ENCODE measurements at places on chromosomes 3 and 15.

DNA sequence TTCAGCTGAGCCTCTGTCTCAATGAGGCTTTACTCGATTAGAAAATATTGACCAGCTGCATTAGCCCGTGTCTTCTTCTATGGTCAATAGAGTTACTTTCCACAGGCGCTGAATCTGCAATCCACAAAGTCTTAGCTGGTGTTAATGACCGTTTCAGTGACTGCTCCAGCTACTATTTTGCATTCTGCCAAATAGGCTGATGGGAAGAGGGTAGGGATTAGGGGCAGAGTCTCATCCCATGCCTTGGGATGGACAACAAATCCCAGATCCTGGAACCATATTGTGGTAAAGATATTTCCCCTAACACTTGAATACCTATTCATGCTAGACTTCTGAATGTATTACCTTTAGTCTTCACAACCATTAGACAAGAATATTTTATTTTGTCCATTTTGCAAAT lies 29.5 kb upstream of the MAGI1 start:
- no peak for DNase-seq

DNA sequence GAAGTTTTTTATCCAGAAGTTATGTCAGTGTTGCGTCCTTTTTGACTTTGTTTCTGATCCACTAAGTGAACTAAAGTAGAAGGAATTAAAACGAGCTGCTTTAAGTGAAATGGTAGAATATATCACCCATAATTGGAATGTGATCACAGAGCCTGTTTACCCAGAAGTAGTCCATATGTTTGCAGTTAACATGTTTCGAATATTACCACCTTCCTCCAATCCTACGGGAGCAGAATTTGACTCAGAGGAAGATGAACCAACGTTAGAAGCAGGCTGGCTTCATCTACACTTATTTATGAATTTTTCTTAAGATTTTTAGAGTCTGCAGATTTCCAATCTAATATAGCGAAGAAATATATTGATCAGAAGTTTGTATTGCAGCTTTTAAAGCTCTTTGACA lies 57.6 kb downstream of the DNAH1 start:
- no peak for DNase-seq

DNA sequence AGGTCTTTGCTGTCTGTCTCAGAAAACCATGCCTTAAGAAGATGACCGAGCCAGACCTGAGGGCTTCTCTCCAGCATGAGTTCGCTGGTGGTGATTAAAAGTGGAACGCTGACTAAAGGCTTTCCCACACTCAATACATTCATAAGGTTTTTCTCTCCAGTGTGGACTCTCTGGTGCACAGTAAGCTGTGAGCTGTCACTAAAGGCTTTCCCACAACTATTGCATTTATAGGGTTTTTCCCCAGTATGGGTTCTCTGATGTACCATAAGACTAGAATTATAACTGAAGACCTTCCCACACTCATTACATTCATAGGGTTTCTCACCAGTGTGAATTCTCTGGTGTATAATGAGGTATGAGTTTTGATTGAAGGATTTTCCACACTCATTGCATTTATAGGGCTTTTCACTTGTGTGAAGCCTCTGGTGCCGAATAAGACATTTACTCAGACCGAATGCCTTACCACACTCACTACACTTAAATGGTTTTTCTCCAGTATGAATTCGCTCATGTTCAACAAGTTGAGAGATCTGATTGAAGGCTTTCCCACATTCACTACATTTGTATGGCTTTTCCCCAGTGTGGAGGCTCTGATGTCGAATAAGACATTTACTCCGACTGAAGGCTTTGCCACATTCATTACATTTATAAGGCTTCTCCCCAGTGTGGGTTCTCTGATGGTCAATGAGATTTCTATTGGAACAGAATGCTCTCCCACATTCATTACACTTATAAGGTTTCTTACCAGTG lies 21.9 kb upstream of the ZNF445 start:
- no peak for DNase-seq

DNA sequence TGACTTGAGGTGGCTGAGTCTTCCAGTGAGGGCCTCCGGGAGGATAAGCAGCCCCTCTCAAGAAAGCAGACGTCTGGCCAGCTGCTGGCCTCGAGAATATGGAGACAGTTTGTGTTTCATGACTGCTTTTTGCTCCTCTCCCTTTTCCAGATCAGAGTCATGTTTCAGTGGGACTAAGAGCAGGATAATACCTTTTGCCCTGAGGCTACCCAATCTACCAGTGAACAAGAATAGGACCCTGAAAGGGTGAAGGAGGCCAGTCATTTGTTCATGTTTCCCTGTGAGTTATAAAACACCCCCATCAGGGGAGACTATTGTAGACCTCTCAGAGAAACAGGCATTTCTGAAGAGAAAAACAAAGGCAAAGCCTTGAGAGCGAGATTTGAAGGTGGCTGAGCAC lies 137.4 kb downstream of the RYR3 start:
- DNase-seq = no peak

GRCh38 chr3:117488983-117489382 lies 779.4 kb downstream of the TUSC7 start:
- DNase-seq = no peak

DNA sequence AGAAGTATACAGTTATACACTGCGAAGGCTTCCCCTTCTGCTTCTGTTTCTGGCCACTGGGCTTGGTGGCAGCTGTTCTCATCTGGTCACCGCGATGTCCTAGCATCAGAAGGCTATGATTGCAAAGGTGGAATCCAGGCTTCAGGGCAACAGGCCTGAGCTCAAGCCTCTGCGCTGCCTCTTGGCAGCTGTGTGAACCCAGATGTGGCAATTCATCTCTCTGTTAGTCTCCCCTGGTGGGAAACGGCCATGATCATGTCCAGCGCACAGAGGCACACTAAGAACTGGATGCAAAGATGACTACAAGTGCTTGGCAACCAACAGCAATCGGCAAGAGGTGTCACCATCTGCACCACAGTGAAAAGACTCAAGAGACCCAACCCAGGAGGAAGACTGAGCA lies 78.9 kb downstream of the PCSK6 start:
- no peak for DNase-seq

- no peak for DNase-seq
Observed at GRCh38 chr15:68091743-68092142, 37.6 kb downstream of the PIAS1 start.

DNA sequence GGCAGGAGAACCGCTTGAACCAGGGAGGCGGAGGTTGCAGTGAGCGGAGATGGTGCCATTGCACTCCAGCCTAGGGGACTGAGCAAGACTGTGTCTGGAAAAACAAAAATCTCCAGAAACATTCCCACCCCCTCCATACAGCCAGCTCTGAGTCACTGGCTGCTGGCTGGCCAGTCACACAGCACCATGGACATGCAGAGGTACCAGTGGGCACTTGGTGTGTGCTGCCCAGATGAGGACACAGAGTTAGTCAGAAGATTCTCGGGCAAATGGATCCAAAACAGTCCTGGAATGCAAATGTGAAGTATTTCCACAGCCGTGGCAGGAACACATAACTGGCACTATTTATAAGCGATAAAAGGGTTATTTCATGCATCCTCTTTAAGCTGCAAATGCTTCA lies 44.6 kb downstream of the BDH1 start:
- no peak for DNase-seq

DNA sequence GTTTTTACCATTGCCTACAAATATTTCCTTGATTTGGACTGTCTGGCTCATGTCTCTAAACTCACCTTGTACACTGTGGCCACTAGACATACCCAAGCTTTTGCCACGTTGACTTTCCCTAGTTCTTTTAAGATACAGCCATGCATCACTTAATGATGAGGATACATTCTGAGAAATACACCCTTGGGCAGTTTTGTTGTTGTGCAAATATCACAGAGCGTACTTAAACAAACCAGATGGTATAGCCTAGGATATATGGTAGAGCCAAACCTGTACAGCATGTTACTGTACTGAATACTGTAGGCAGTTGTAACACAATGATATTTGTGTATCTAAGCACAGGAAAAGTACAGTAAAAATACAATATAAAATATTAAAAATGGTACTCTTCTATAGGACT lies 5.5 kb downstream of the ARHGEF26 start:
- DNase-seq = no peak

GRCh38 chr3:16234281-16234680 lies 30.5 kb downstream of the DPH3 start:
- no peak for DNase-seq

- no peak for DNase-seq
Observed at GRCh38 chr3:117248153-117248552, 538.6 kb downstream of the TUSC7 start.

- no peak for DNase-seq
Observed at GRCh38 chr3:178392511-178392926, 143.7 kb upstream of the KCNMB2 start.

DNA sequence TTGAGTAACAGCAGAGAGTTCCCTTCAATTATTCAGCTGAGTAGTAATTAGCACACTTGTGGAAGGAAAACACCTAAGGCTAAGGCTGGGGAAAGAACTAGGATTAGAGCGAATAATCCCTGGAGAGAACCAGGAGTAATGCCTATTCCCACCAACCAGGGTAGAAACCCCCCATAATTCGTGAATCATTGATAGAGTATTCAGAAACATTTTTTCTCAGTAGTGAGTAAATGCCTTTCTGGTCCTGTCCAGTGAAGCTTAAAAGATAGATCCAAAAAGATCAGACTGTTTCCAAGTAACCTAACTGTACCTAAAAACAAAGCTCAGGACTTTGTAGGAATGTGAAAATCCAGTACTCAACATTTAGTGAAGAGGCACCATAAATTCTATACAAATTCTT lies 71.2 kb downstream of the DGKG start:
- DNase-seq = no peak

DNA sequence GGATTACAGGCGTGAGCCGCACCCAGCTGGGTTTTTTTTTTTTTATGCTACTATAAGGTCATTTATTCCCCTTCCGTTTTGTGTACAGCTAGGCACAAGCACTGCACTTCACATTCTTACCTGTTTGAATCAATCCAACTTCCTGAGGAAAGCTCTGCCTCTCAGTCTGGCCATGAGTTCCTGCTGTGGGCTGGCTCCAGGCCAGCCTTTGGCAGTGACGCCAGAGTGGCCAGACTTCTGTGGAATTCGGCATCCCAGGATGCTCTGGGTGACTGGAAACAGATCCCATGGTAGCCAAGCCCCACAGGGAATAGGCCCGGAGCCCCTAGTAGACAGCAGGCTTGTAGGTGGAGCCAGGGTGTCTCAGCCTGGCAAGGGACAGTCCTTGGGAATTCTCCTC lies 21.5 kb upstream of the TIMP4 start:
- DNase-seq = no peak

DNA sequence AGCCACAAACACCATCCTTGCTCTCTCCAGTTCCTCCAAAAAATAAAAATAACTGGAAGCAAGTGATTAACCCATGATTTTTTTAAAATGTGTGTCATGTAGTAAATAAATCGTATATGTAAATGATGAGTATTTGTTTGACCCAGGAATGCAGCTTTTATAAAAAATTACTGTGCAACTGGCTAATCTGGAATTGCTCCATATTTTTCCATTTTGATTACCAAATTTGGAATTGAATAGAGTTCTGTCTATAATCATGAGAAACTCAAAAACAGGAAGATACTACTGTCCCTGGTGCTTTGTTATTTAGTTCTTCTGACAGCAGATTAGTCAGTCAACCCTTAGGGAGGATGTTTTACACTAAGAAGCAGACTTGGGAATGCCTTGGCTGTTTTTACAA lies 116.2 kb downstream of the CCNL1 start:
- DNase-seq = no peak

GRCh38 chr3:49004352-49005302 lies 2.6 kb upstream of the WDR6 start:
- no peak for DNase-seq

DNA sequence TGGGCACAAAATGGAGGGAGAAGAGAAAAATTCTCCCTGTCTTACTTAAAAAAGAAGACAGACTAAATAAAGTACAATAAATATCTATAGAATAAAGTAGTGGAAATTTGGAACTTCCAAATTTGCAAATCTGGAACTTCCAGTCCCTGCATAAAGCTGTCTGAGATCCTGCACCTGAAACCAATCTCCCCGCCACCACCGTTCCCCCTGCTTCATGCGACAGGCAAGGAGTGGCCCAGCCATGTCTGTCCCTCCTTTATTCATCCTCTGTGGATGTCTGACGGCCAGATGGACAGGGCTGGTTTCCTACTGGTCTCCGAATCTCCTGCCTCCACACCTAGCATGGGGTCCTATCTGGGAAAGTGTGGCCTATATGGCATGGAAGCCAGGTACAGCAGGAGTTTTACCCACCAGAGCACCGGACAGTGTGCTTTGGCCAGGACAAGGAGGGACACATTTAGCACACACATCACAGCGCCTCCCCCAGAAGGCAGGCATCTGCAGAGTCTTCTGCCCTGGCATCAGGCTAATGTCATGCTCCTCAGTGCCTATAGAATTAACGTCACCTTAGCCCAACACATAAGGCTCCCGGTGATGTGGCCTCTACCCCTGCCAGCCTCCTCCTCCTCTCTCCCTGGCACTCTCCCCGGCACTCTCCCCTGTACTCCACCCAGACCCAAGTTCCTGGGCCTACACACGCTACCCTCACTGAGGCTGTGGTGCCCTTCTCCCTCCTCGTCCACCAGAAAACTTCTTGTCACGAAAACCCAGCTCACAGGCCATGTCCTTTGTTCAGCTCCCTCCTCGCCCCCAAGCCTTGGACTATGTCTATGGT lies 170.8 kb downstream of the XXYLT1 start:
- no peak for DNase-seq

DNA sequence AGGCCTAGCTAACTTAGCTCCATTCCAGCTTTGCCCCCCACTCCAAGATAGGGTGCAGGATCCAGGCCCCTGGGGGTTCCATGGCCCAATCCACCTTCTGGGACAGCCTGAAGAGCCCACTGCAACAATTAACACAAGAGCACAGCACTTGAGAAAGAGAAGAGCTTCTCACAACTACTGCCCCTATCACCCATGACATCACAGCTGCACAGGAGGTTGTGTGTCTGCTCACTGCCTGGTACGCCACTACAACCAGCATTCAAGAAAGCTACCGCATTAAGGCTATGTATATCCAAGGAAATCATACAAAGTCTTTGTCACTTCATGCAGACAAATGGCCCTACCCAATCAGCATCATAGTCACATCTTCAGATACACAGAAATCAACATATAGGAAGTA lies 62.0 kb downstream of the MYO5A start:
- no peak for DNase-seq

GRCh38 chr3:129195731-129196256 lies 12.1 kb upstream of the CNBP start:
- peak; percentile 83 for DNase-seq

- no peak for DNase-seq
Observed at GRCh38 chr3:106392915-106393314, 524.1 kb upstream of the CBLB start.

GRCh38 chr15:63974021-63974420 lies 72.3 kb downstream of the DAPK2 start:
- DNase-seq = no peak

- no peak for DNase-seq
Observed at GRCh38 chr3:5120446-5120845, 1.6 kb upstream of the ARL8B start.

- no peak for DNase-seq
Observed at GRCh38 chr3:47586746-47587145, 8.1 kb upstream of the CSPG5 start.

GRCh38 chr15:99983886-99984286 lies 250.6 kb upstream of the LYSMD4 start:
- DNase-seq = no peak
